ENCODE measurements at places on chromosomes 4 and X.
A peak's percentile ranks its signal among the peaks of the same experiment; 100 is the strongest.

DNA sequence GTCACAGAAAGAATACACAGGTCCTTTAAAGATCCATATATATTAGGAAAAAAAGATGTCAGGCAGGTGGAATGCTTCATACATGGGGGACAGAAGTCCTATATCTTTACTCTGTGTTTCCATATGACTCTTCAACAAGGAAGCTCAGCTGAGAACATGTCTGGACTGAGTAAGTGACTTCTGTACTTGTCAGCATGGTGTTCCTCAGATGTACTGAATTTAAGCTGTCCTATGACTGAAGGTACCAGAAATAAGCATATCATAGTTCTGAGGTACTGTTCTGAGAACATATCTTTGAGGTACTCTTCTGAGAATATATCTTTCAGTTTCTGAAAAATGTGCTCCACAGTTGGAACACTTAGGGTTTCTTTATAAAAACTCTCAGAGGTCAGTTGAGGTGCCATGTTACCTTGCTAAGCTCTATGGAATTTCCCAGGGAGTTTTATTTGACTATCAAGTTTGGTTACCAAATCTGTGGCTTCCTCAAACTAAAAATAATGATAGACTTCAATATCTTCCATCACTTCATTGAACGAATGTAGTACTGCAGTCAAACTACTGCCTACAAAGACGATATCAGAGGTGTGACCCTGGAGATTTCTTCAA lies 597.2 kb upstream of the GNPDA2 start:
- DNase-seq, result no peak

GRCh38 chrX:23317799-23318724 lies 16.6 kb upstream of the PTCHD1 start:
- peak; percentile 14 for DNase-seq

DNA sequence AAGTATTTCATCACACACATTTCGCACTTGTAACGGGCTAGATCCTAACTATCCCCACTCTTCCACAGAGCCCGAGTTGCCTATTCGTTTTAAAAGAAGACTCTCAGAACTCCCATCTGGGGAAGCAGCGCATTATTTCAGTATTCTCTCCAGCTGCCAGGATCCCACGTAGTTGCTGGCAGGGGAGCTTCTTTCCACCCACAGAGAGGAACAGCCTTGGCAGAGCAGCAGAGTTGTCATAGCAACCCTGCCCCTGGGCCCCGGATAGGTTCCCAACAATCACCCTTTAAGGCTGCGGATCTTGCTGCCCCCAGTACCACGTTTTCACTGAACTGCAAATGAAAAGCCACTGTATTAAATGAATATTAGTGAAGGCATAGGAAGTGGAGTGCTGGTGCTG lies 106.7 kb downstream of the GPM6A start:
- DNase-seq, result no peak

- no peak for DNase-seq
These were observed 1.7 kb upstream of the BMP2K start for GRCh38 chr4:78774417-78774816.

All from stimulated activated CD4-positive, alpha-beta T cell treated with anti-CD3 and anti-CD28 coated beads, Interleukin-4, amount 100 ng/mL, for 1 hour (primary cell).